ENCODE measurements at places on chromosomes 16 and 17. TPM values are rescaled to one million over a fixed set of nuclear protein-coding genes. Genes with fewer than 3 reads are reported as not detected.

The CCL2 gene
- total RNA-seq = not detected

DNA sequence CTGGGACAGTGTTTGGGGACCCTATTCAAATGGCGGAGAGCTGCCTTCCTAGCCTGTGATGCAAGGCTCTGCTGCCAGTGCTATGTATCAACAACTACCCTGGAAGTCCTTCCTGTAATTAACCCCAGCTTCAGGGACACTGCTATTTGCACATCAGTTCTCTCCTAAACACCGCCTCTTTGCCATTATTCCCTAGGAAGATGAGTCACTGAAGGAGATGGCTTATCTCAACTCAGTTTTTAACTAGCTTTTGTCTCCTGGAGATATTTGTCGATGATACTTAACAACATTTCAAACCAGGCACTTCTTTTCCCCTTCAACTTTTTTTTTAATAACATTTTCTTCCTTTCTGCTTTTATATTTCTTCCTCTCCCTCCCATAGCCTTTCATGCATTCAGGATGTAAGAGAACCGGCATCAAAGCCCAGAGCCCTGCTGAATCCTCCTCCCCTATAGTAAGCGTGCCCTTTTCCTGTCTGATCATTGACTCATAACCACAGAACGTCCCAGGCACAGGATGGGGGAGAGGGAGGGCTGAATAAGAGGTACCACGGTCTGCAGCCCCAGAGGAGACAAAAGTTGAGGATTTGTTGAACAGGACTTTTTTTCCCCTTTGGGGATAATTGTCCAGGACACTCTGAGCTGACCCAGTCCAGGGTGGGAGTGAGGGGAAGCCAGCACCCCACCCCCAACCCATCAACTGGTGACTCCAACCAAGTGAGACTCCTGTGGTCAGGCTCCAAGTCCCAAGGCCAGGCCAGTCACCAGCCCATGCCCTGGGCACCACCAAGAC, 387.8 kb upstream of the SALL1 start:
- H3K4me3 ChIP-seq = no peak overlapping the region
- no peaks in the 10 kb centered on the region for H3K27me3 ChIP-seq
- H3K4me1 ChIP-seq = no peaks in the 10 kb centered on the region

The GHDC gene
- total RNA-seq = 18.0 TPM

The ZSCAN10 gene
- total RNA-seq = 0.21 TPM

The TGFB1I1 gene
- 1.0 TPM for total RNA-seq

DNA sequence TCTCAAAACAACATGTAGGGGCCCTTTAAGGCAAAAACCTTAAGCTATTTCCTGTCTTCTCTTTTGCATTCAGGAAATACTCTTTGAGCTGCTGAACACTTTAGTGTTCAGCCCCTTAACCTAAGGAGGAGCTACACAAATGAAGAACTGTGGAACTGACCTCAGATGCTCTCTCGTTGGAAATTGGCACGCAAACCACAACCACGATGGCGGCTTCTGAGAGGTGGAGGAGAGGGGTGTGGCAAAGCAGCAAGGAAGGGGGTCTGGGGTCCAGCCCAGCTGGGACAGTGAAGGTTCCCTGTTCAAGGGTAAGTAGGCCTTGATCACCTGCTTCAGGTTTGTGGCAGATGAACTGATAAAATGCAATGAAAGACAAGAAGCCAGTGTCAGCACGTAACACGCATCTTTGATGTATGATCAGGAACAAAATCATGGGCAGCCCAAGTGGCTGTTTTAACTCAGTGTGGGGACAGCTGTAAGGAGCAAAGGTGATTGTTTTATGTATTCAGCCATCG, 291.6 kb upstream of the TNRC6C start:
- peak overlapping the region; percentile 94 for H3K27ac ChIP-seq
- H3K36me3 ChIP-seq = peaks cover 40% of the 10 kb centered on the region
- peak overlapping the region; percentile 91 for H3K4me3 ChIP-seq
- H3K27me3 ChIP-seq = no peaks in the 10 kb centered on the region
- peak; percentile 95 for DNase-seq
- peaks cover 43% of the 10 kb centered on the region for H3K4me1 ChIP-seq
